T-cell (primary cell): ENCODE measurements at places on chromosomes 12 and 14.

- no peak for DNase-seq
Observed at GRCh38 chr12:114963846-114964245, 279.9 kb upstream of the TBX3 start.

DNA sequence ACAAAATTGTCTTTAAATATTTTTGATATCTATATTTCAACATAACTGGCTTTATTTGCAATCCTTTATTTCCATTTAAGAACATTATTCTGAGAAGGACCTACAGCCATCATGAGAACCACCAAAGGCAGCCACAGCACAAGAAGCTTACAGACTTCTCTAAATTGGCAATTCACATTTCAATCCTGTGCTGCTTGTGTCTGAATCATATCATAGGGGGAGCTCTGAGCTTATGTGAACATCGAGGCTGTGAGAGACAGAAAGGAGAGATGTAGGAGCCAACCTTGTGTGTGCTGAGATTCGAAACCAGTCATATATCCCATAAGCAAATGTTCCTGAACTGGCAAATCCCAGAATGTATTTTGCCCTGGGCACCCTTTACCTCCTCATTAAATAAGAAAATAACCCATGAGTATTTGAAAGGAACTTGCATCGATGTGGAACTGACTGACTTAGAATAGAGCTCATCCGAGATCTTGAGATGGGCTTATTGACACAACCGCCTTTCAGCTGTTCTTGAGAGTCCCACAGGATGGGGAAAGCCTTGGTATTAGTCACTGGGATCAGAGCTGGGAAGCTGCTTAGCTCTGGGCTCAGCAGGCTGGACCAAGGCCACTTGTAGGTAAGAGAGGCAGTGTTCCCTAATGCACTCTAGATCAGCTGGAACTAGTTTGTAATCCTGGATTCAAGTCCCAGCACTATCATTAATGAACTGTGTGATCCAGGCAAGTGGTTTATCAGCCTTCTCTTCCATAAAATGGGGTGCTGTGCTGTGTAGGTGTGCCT lies 329.8 kb downstream of the CACNA1C start:
- DNase-seq, result no peak

DNA sequence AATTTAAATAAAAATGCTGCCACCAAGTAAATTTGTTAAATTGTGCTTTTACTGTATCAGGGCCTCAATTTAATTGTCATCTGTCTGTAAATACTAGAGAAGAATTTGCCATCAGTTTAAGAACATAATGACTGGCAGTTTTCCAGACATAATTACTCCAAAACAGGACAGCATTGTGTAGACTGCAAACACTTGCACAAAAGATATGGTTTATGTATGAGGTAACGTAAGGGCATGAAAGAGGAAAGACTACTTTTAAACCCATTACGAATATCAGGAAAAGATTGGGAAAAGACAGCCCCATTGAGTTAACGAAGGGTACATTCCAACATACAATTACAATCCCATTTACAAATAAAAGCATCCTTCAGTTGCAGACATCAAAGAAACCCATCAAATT lies 59.8 kb upstream of the KRR1 start:
- DNase-seq, result no peak

DNA sequence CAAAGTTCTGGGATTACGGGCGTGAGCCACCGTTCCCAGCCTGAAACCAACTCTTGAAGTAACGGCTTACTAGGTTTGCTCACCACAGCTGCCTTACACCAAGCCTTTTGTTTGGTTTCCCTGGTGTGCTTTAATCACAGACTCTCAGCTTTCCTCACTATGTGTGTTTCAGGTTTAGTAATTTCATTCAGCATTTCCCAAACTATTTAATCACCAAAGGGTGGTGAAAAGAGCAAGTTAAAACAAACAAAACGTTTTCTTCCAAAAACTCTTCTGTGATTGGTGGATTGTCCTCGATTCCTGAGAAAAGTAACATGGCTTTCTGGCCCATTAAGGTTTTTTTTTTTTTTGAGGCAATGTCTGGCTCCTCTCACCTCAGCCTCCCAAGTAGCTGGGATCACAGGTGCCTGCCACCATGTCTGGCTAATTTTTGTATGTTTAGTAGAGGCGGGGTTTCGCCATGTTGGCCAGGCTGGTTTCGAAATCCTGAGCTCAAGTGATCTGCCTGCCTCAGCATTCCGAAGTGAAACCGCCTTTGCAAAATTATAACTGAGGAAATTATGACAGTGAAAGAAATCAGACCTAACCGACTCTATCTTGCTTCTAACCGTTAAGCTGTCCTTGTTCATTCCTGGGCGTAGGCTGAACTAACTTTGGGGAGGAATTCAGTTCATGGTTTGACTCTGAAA lies 1.5 kb upstream of the ZFYVE26 start:
- DNase-seq, result no peak

DNA sequence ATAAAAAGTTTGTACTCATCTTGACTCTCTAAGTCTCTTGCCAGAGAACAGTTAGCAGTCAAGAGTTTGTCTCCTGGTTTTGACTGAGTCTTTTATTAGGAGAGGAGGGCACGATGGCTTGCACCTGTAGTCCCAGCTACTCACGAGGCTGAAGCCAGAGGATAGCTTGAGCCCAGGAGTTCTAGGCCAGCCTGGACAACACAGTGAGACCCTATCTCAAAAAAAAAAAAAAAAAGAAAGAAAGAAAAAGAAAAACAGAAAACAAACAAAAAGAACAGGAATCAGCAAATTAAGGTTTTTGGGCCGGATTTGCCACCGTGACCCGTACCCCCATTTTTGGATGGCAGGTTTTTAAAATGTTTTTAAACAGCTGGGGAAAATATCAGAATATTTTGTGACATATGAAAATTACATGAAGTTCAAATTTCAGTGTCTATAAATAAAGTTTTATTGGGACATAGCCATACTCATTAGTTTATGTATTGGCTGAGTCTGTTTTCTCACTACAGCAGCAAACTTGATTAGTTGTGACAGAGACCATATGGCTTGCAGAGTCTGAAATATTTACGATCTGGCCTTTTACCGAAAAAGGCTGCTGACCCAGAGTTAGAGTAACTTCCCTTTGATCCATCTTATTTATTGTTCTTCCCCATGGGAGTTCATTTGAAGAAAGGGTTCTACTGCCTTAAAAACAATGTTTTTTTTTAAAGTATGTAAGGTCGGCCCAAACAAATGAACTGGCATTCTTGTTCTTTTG lies 31.2 kb downstream of the VEZT start:
- DNase-seq, result no peak

DNA sequence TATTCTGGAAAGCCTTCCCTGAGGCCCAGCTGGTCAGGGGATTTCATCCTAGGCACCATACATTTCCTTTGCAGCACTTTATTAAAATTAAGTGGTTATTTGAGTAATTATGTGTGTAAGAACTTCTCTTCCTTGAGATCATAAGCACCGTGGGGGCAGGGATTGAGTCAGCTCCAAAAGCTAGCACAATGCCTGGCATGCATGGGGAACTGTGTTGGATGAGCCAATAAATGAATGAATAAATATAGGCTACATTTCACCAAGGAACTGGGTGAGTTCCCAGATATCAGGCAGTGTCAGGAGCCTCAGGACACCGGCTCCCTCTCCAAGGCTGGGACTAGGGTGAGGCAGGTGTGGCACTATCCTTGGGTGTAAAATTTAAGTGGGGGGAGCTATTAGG lies 82.8 kb upstream of the FBXO21 start:
- no peak for DNase-seq

GRCh38 chr14:86722612-86723253 lies 1192.8 kb downstream of the FLRT2 start:
- no peak for DNase-seq

GRCh38 chr12:121296618-121297434 lies at the start of gene CAMKK2:
Gene CAMKK2 (minus strand): TSS chr12:121296709. CDS start chr12:121274526, 22,183 bp downstream.
- DNase-seq, result peak; percentile 94

DNA sequence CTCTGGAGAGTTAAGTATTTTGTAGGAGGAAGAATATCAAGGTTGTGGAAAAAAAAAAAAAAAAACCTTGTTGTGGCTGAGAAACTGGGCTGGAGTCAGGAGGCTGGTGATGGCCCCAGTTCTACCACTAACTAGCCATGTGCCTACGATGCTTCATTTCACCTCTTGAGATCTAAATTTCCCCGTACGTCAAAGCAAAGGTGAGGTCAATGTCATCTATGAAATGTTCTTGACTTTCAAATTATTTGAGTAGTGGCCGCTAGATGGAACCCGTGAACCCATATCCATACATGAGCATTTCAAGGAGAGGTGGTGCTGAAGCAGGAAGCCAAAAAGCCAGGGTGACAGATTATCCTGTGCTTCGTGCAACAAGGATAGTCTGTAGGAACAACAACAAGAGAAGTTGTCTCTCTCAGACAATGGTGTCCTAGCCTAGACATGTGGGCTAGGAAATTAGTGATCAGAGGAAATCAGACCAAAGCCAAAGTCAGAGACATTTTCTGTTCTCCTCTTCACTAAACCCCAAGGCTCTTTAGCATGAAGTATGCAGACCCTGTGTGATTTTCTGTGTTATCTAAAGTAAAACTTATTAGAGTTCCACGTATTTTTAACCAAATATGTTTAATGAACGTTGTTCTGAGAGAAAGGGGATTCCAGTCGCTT lies 95.5 kb upstream of the ETV6 start:
- DNase-seq, result peak; percentile 30

- DNase-seq, result no peak
Observed at GRCh38 chr12:44519931-44520330, 356.2 kb downstream of the NELL2 start.

DNA sequence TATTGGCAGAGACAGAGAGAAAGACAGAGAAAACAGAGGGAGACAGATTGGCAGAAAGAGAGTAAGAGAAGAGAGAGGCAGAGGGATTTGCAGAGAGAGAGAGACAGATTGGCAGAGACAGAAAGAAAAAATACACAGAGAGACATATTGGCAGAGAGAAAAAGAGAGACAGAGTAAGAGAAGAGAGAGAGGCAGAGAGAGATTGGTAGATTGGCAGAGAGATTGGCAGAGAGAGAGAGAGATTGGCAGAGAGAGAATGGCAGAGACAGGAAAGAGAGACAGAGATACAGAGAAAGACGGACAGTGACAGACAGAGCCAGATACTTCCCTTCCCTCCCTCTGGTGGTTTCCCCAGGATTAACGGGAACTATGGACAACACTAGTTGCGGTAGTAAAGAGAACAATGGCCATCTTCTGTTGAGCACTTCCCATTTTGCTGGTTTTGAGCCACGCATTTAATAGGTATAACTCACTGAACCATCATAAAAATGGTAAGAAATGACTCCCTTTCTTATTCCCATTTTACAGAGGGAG lies 2.6 kb upstream of the NOS1 start:
- DNase-seq, result no peak

DNA sequence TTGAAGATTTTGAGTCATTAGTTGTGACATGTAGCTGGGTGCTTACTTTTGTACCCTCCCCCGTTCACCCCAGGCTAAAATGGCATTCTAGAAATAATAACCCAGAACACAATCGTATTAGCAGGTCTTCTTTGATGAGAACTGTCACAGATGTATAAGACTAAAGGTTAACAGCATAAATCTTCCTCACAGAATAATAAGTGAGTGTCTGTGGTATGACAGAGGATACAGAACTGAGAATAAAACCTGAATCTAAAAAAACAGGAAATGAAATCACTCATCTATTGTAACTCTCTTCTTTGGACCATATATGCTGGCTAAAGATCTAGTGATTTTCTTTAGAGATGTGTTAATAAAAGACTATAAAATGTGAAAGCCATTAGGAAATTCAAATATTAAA lies 746.6 kb downstream of the LRFN5 start:
- no peak for DNase-seq

- DNase-seq, result no peak
Observed at GRCh38 chr14:30243805-30244204, 315.2 kb upstream of the G2E3 start.

DNA sequence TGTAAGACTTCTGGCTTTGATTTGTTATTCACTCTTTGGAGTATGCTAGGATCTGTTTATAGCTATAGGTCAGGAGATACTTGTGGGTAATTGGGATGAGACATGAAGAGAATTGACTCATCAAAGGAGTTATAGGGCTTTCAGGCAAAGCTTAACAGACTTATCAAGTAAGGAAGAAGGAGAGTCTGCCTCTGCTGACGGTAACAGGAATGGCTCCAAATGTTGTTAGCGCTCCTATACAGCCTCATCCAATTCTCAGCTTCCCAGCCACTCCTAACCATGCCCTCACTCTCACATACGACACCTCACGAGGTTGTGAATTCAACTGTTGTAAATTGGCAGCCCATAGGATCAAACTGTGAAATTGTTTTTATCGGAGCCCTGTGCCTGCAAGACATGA lies 140.5 kb downstream of the KCNA5 start:
- no peak for DNase-seq

- DNase-seq, result no peak
Observed at GRCh38 chr12:63041601-63042000, 106.7 kb upstream of the PPM1H start.

- peak; percentile 58 for DNase-seq
Observed at GRCh38 chr12:47904713-47905709, at the start of gene VDR. Gene VDR (minus strand): TSS chr12:47904994. CDS start chr12:47879113, 25,881 bp downstream.

DNA sequence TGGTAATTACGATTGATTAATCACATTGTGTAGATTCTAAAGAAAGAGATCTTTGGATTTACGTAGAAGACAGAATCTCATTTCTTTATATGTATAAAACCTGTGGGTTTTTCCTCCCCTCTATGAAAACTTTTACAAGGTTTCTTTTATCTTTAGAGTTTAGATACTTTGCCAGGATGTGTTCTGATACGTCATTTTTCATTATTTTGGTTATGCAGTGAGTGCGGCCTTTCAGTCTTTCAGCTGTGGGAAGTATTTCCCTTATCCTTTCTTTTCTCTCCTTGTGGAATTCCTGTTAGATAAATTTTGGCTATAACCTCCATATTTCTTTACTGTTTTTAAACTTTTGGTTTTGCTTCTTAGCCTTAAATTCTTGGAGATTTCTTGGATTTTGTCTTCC lies 92.7 kb downstream of the TTLL5 start:
- no peak for DNase-seq

DNA sequence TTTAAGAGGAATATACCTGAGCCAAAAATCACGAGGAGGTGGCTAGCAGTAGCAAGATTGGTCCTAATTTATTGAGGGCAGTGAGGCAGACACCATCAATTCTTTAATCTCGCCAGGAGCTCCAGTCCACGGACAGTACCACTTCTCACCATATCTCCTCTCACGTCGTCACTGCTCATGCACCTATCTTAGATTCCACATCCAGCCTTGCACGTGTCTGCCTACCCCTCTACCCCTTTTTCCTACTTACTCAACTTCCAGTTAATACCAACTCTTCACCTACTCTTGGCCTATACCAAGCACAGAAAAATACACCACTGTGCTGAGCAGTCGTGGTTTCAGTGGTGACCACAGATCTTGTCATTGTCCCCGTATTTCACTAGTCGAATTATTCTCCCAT lies 246.1 kb downstream of the DPF3 start:
- DNase-seq, result no peak
